ENCODE measurements at places on chromosomes 12 and 14.

- DNase-seq = no peak
Observed at GRCh38 chr12:46027172-46027571, 36.8 kb upstream of the SCAF11 start.

- no peak for DNase-seq
Observed at GRCh38 chr12:55972042-55972441, 1.8 kb upstream of the RAB5B start.

DNA sequence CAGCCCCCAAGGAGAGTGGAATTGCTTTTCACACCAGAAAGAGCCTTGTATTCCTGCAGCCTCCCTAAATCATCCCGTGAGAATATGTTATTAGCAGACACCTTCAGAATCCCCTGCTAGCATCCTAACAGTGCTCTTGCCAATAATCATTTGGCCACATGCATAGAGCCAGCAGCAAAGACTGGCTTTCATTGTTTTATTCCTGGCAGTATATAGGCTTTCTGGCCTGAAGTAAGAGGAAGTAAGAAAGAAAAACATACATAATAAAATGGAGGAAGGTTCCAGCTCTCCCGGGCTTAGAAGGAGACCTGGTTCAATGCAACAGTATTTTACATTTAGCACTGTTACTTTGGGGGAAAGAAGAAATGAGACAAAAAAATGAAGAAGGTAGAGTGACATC lies 176.7 kb upstream of the ATF7IP start:
- no peak for DNase-seq

DNA sequence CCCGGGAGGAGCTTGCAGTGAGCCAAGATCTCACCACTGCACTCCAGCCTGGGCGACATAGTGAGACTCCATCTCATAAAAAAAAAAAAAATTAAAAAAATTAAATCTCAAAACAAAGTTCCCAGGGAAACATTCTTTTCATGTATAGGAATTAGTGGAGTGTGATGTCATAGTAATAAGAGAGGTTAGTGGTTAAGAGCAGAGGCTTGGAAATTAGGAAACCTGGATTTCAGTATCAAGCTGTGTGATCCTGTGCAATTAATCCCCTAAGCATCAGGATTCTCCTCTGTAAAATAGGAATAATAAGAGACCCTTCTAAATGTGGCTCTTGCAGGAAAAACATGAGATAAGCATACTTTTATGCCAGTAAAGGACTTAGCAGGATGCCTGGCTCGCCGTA lies 3.1 kb upstream of the TXNRD1 start:
- DNase-seq = no peak

DNA sequence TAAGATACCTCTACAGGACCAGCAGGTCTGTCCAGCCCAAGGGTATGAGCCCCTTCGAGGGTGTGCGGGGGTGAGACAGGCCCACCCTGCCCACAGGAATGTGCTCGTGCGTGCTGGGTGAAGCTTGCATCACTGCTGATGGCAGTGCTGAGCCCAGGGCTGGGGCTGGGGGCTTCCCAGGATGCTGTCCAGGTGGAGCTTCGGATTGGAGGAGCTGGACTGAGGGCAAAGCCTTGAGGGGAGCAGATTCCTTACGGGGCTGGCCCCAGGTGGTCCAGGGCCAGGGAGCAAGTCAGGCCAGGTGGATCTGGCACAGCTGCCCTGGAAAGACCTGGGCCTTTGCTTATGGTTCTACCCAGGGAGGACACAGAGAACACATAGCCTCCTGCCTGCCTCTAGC lies 2.5 kb upstream of the KRT85 start:
- no peak for DNase-seq

DNA sequence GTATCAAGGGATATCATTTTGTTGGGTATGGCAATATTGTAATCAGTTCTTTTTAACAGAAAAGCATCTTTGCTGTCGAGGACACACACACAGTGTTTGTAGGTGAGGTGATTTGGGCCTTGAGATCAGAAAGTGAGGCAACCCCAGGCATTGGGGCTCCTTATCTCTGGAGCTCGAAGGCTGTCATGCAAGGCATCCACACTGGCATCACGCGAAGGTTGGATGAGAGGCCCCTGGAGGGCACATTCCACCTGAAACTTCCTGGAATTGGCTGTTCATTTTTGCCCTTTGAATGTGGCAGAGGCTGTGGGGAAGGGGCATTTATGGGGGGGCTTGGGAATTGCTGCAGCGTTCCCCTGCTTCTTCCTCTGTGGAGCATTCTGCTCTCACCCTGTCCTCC lies 45.5 kb downstream of the IL31 start:
- no peak for DNase-seq

DNA sequence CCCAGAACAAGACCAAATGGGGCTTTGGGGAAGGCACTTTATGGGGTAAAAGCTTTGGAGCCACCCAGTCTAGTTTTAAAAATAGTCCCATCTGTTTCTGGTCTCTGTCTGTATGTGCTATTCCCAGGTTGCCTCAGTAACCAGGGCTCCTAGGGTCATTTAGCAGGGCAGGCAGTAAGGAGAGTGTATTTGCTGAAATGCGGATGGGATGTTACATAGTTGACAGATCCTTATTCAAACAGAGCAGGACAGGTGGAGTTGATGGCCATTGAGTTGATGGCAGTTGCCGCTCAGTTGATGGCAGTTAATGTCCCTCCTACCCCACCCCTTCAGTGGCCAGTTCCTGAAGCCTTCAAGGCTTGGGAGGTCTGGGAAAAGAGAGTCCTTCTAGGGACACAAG lies 4.6 kb downstream of the ZC3H10 start:
- DNase-seq = no peak

DNA sequence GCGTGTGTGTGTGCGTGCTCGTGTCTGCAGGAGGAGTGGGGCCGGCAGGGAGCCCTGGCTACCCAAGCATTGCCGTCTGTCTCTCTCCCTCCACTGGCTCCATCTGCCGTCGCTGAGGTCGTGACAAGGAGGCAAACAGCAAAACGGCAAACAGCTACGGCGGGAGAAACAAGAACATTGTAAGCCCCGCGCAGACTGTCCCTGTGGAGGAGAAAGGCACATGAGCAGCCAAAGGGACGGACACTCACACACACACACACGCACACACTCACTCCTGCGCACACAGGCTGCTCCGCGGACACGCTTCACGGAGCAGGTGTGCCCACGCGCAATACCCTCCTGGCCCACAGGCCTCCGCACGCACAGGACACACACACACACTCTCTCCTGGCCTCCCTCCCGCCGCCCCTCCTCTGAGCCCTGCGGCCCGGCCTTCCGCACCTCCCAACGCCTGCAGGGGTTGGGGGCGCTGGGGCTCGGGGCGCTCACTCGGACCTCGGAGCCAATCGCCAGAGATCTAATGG lies 905 bp downstream of the CISTR start:
- peak; percentile 81 for DNase-seq

- DNase-seq = no peak
Observed at GRCh38 chr12:94397401-94397800, 62.3 kb downstream of the CEP83 start.

GRCh38 chr12:57029457-57029856 lies 13.1 kb upstream of the TAC3 start:
- DNase-seq = no peak

DNA sequence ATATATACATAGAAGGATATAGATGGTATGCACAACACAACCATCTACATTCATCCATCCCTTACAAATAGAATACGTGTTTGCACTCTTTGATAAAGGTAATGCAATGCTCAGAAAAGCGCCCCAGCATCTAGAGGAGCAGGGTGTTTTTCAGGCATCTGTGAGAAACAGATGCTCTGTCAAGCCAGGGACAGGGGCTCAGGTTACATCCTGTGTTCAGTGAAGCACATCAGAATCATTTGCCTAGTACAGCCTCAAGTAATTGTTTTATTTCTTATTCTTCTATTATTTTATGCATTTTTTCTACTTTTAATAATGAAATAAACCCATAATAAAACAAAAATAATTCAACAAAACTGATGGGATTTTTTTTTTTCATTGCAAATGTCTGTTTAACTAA lies 50.5 kb upstream of the HIF1A start:
- DNase-seq = peak; percentile 36

DNA sequence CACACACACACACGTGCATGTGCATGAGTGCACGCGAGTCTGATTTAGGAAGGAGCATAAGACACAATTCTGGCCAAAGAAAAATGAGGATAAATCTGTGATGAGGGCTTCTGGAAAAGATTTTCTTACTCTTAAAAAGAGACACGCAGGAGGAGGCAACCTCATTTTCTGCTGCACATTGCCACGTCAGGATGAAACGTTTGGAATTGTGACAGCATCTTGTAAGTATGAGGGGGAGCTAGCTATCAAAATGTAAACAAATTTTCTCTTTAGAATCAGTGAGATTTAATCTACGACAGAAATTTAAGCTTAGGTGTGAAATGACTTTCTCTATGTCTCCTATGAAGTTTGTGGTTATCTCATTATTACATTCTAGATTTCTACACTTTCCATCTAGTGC lies 31.1 kb upstream of the NUBPL start:
- DNase-seq = no peak

DNA sequence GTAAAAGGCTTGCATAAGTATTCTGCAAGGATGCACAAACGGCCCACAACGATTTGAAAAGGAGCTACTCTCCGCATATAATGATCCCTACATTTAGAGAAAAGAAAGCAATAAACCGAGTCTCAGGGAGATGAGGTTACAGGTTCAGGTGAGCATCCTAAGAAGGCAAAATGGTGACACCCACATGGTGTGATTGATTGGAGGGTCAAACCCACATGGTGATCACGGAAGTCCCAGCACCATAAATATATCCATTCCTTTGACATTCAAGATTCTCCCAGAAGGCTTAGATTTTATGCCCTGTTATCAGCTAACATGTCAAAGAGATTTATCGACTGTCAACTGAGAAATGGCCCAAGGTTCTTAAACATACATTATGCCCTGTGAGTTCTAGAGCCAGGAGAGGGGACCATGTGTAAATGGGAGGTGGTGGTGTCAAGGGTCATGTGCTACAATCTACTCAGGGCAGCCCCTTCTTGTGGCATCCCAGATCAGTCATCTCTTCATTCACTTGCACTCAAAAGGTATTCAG lies 282.2 kb downstream of the EMP1 start:
- no peak for DNase-seq

DNA sequence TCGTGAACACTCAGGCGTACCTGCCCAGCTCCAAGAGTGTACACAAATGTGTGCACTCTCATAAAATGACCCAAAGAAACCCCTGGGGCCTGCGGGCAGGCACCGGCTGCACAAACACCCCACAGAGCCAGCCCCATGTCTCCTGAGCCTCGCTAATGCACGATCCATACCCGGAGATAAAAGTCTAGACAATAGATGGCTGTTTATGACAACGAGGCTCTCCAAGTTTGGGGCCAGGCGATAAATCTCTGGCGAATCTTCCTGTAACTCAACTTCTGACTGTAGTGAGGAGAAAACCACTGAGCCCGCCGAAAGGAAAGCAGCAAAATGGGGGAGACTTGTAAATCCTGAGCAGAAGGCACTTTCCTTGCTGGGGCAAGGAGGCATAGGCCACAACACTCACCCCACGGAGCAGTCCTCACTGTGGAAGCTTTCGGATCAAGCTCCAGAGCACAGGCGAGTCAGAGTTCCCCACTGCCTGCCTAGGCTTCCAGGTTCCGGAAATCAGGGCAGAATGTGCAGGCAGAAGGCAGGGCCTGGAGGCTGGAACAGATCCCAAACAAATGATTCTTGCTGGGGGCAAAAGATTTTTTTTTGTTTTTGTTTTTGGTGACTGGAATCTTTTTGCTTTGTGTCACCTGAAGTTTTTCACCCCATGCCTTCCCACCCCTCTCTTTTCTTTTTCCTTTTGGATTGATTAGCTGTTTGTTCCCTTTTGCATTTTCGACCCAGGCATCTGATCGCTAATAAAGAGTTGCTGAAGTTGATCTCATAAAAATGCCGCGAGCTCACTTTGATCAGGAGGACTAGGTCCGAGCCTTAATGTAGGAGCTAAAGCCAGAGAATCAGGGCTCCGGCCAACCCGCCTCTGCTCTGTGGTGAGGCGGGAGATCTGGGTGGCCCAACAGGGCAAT lies 4.5 kb upstream of the HOXC11 start:
- DNase-seq = no peak

- no peak for DNase-seq
Observed at GRCh38 chr14:86933958-86934595, 1058.9 kb downstream of the GALC start.

DNA sequence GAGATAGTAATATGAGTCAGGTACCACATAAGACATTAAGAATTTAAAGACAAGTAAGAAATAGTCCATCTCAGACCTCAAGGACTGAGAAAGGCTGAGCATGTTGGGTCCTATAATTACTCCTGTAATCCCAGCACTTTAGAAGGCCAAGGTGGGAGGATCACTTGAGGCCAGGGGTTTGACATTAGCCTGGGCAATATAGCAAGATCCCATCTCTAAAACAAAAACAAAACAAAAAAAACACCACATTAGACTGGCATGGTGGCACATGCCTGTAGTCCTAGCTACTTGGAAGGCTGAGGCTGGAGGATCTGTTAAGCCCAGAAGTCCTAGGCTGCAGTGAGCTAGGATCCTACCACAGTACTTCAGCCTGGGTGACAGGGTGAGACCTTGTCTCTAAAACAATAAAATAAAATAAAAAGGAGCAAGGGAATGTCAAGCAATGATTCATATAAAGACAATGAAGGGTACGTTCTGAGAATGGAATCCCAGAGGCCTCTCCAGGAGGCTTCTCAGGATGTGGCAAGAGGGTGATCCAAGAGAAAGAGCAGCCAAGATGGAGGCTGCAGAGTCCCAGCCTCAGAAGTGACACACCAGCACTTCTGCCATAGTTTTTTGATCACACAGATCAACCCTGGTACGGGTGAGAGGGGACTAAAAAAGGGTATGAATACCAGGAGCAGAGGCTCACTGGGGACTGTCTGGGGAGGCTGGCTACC lies 206.4 kb downstream of the CRADD start:
- no peak for DNase-seq

DNA sequence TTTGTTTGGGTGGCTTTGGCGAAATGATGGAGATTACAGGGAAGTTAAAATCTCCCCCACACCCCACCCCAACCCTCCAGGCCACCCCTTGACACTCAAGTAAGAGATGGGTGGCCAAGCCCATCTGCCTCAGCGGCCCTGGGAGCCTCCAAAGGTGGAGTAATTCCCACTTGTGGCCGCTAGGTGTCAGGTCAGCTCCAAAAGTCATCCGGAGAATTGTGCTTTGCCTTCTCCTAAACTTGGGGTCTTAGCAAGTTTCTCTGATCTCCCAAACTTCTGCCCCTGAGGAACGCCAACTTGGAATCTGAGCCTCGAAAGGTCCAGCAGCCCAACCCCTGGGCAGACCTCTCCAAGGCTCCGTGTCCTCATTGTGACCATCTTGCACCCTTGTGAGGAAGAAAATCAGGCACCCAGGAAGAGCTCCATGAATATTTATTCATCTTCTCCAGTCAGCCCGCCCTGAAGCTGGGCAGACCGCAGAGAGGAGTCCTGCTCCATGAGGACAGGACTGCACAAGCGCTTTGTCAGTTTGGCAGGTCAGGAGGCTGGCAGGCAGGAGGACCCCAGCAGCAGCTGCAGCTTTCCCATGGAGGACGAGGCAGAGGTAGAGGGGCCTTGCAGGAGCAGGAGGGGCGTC lies 46.7 kb downstream of the LRRC74A start:
- DNase-seq = peak; percentile 70

DNA sequence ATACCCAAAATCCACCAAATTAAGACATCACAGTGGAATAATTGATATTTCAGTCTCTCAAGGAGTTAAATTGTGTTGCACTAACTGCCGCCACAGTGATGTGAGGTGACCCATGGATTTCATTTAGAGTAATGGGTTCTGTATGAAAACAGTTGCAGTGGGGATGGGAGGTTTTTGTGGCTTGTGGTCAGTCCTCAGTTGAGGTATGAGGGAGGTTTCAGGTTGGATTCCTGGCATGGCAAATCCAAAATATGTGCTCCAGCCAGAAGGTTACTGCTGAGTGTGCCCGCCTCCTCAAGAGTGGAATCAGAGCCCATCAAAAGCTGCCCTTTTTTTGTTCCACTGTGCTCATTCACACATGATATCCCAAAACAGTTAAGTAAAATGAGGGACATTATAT lies 487.1 kb downstream of the EGLN3 start:
- DNase-seq = no peak

Data from cerebellum (tissue), 4 donors.